Suppressor macrophage (primary cell): ENCODE measurements at places on chromosomes 3 and 15.

DNA sequence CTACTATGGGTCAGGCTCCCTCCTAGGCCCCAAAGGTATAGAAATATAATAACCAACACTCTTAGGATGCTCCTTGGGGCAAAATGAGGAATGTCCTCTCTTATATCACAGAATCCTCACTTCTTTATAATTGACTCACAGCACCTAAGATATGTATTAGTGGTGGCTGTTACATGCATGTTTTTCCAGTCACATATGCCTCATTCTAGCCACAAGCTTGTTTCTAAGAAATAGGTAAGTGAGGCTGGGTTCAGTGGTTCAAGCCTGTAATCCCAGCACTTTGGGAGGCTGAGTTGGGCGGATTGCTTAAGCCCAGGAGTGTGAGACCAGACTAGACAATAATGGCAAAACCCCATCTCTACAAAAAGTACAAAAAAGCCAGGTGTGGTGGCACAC is 57.9 kb upstream of the PSMD6 start:
- DNase-seq = no peak

DNA sequence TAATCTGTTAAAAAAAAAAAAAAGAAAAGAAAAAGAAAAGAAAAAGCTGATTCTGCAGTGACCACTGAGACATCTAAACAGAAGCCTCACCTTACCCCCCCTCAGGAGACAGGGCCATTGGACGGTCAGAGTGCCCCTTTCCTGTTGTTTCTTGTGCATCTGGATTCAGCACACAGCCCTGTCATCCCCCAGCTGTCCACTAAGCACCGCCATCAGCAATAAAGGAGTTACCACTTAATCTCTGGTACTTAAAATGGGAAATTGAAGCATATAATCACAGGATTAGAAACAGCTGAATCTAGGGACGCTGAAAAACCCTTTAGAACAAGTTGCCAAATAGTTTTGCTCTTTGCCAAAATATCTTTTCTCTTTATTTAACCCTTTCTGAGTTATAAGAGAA is 62.5 kb downstream of the TRIM69 start:
- peak; percentile 33 for DNase-seq

DNA sequence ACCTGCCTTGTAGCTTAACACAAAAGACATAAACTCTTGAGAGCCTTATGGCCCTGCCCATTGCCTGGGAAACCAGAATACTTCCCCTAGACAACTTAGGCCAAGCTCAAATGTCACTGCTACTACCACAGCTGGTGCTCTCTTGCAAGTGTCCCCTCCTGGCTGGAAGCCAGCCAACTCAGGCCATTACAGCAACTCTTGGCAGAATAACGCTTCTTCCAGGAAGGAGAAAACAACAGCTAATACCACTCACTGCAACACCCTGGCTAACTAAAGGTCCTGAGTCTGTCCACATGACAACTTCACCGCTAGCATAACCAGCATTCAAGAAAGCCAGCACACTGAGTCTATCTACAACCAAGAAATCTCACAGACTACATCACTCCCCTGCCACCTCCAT is 5.1 kb upstream of the B4GALT4 start:
- DNase-seq = peak; percentile 21

DNA sequence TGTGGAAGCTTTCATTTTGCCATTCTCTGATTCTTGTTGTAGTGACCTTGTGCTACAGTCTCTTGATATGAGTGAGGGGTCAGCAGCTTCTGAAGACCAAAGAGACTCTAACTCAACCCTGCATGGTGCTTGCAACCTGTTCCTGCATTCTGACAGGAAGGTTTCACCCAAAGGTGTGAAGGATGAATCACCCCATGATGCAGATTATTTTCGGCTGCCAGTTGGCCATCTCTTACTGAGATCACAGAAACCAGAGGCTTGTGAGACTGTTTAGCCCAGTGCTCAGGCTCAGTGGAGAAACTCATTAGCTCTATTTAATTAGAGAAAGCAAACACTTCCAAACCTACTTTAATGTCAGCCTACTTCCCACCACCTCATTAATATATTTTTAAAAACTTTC is 29.2 kb upstream of the TPRG1 start:
- DNase-seq = no peak

DNA sequence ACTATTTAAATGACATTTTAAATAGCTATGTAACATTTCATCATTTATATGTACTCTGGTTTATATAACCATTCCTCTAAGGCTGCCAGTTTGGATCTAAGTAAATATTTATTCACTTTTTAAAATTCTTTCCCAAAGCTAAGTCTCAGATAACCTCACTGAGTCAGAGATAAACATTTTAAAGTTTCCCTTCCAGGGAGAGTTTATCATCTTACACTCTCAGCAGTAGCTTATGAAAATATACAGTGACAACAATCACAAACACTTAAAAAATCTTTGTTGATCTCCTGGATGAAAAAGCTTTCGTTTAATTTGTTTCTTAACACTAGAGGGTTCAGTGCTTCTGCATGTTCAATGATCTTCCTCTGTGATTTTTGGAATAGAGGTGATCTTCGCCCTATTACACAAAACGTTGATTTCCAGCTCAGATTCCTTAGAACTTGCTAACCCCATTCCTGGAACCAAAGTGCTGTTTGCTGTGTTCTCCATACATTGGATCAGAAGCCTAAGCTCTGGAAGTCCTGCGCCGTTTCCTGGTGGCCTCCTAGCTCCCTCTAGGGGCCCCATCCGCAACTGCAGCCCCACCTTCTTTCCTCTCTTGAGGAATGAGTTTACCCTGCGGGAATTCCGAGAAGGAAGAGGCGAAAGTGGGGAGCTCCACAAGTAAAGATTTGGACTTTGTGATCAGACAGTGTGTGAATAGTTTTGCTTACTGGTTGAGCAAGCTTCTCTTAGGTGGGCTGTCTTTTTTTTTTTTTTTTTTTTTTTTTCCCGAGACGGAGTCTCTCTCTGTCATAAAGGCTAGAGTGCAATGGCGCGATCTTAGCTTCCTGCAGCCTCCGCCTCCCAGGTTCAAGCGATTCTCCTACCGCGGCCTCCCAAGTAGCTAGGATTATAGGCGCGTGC is 29.3 kb upstream of the SACM1L start:
- peak; percentile 72 for DNase-seq

DNA sequence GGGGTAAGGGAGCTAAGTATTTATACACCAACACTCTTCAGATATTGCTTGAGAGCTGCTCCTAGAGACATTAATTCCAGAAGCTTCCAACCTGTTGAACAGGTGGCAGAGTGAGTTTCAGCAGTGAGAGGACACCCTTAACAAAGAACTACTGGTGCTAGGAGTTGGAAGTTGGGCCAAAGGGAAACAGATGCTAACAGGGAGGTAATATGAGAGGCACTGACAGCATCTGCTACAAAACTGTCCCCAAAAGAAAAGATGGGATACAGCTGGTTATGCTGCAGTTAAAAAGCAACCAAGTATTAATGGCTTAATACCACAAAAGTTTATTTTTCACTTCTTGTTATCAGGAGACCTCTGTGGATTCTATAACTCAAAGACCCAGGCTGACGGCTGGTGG is 104.5 kb upstream of the SATB1 start:
- no peak for DNase-seq
